Right renal pelvis (tissue), 4 donors: ENCODE measurements at places on chromosomes 7 and 10. TPM values are rescaled to one million over a fixed set of nuclear protein-coding genes. Genes with fewer than 3 reads are reported as not detected.

The VWDE gene
- polyA plus RNA-seq, result 5.5 TPM

The LOXL4 gene
- polyA plus RNA-seq, result 3.8 TPM

The SRRM3 gene
- 1.5 TPM for polyA plus RNA-seq

The CDK1 gene
- polyA plus RNA-seq, result 87.4 TPM

The SNCG gene
- polyA plus RNA-seq, result 11.4 TPM

The ZCWPW1 gene
- 6.7 TPM for polyA plus RNA-seq

The EGFR gene
- 37.0 TPM for polyA plus RNA-seq

The FOXI2 gene
- polyA plus RNA-seq, result 1.7 TPM

The GARIN1A gene
- 1.3 TPM for polyA plus RNA-seq

The IFT22 gene
- polyA plus RNA-seq, result 72.8 TPM

The CAMK2B gene
- polyA plus RNA-seq, result 2.9 TPM

The ZPBP gene
- 0.25 TPM for polyA plus RNA-seq

The SPDYE9 gene
- polyA plus RNA-seq, result 0.18 TPM

The COL13A1 gene
- 19.5 TPM for polyA plus RNA-seq

The EPHA1 gene
- polyA plus RNA-seq, result 22.5 TPM

The ZNF467 gene
- polyA plus RNA-seq, result 29.3 TPM

The SYT15 gene
- polyA plus RNA-seq, result 10.3 TPM

The NDUFB2 gene
- 222 TPM for polyA plus RNA-seq

The MMRN2 gene
- polyA plus RNA-seq, result 26.7 TPM

The CSTF2T gene
- 46.1 TPM for polyA plus RNA-seq

The SFRP5 gene
- 0.14 TPM for polyA plus RNA-seq

The PWWP2B gene
- polyA plus RNA-seq, result 7.2 TPM

The SPOCK2 gene
- polyA plus RNA-seq, result 163 TPM

The HSPA12A gene
- 35.8 TPM for polyA plus RNA-seq

The TAS2R3 gene
- polyA plus RNA-seq, result 0.41 TPM

The DNAJB9 gene
- polyA plus RNA-seq, result 50.0 TPM

The GIMAP5 gene
- 4.7 TPM for polyA plus RNA-seq

The AGR2 gene
- polyA plus RNA-seq, result 67.2 TPM

The ZFAND4 gene
- polyA plus RNA-seq, result 16.2 TPM

The HOXA1 gene
- polyA plus RNA-seq, result 2.3 TPM
